CD4-positive, alpha-beta T cell treated with Interferon gamma for 1 hour (primary cell): ENCODE measurements at places on chromosomes 12 and 14.

GRCh38 chr14:75295061-75295461 is 16.4 kb downstream of the FOS start:
- peak; percentile 40 for DNase-seq

- DNase-seq = no peak
Measured at GRCh38 chr12:73361156-73361863, 1089.1 kb downstream of the TRHDE start.

DNA sequence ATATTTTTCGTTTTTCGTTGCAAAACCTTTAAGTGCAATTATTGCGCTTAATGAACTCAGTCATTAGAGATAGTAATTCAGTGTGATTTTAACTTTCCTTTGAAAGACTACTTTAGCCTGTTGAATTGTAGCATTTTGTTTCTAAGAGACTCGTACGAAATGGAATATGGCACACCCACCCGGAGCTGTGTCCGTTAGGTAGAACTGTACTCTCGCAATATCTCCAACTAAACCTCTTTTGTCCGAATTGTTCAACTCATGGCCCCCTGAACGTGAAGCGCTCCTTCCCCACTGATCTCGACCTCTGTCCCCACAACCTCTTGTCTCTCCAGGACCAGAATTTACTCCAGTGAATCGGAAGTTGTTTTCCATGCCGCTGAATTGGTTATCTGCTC is 800 bp downstream of the PCNX4 start:
- DNase-seq = no peak

DNA sequence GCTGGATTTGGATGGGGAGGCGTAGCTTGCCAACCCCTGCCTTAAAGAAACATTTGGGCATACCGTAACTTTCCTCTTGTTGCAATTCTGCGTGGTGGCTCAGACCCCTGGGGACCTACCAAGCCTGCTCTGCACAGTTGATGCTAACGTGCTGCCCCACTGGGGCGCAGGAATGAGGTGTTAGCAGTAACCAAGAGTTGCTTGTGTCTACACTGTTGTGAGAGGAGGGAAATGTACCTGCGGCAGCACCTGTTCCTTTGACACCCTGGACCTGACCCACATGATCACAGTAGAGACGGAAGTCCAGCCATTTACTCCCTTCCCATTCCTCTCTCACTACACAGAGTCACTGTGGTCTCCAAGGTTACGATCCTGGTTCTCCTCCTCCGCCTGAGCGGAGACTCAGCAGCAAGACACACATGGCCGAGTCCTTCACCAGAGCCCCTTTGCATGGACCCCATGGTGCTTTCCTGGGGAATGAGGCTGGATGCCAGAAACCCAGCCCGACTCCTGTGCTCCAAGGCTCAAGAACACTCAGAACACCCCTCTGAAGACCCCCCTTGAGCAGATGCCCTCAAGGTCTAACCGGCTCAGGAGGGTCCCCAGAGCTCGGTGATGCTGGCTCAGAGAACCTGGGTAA is 84.8 kb downstream of the FBXL14 start:
- DNase-seq = no peak

GRCh38 chr14:75751296-75751695 is 90.2 kb downstream of the TTLL5 start:
- no peak for DNase-seq

- DNase-seq = no peak
Measured at GRCh38 chr14:85599939-85600338, 70.0 kb downstream of the FLRT2 start.

- no peak for DNase-seq
Measured at GRCh38 chr12:31408763-31409162, 82.8 kb upstream of the SINHCAF start.

- DNase-seq = peak; percentile 31
Measured at GRCh38 chr14:52314595-52315354, 663 bp downstream of the PTGER2 start.

DNA sequence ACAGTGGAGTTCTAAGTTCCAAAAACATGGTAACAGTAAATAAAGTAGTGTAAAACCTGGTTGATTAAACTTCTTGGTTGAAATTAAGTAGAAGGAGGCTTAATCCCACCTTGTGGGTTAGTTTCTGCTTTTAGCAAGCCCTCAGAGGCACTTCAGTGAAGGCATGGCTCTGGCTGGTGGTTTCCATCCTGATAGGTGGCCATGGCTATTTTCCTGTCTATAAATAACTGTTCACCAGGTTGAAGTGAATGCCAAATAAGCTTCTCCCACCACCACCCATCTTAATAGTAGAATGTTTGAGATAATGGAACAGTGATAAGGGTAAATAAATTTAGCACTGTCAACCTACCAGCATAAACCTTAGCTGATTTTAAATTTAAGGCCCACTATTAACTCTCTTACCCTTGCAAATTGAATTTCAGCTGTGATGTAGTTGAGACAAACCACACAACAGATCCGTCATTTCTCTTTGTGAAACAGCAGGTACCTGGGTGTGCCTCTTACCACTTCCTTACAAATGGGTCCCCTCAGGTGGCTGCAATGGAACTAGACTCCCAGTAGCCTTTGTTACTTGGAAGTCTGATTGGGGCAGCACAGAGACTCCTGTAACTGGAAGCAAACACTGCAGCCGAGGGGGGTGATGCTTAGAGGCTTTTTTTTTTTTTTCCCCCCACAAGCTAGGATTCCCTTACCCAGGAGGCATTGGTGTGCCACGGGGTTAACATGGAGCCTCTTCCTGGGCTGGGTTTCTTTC is 41.4 kb downstream of the DAAM1 start:
- DNase-seq = no peak

DNA sequence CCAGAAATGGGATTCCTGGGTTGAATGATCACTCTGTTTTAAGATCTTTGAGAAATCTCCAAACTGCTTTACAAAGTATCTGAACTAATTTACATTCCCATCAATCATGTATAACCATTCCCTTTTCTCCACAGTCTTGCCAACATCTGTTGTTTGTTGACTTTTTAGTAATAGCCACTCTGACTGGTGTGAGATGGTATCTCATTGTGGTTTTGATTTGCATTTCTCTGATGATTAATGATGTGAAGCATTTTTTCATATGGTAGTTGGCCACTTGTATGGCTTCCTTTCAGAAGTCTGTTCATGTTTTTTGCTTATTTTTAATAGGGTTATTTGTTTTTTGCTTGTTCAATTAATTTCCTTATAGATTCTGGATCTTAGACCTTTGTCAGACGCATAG is 211.8 kb upstream of the AVPR1A start:
- DNase-seq = no peak
